Activated CD4-positive, alpha-beta T cell treated with anti-CD3 and anti-CD28 coated beads for 4 hours (primary cell): ENCODE measurements at places on chromosomes 16 and 17.

- DNase-seq, result no peak
Measured at GRCh38 chr16:85750146-85750826, 610 bp downstream of the C16orf74 start.

GRCh38 chr16:51526621-51527020 is 375.6 kb upstream of the SALL1 start:
- DNase-seq, result no peak

DNA sequence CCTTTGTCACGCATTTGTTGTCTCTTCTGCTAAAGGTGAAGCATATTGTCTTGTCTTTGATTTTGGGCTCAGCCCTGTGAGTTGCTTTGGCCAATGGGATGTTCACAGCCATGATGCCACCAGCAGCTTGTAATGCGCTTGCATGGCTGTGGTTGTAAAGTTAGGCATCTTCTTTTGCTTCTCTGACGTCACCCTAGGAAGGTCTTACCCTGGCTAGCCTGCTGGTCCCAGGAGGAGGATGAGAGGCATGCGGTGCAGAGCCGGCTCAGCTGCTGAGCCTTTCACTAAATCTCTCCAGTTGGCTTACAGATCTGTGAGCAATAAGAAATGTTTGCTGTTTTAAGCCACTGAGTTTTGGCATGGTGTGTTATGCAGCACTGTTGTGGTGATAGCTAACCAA is 40.8 kb downstream of the IRX6 start:
- no peak for DNase-seq

DNA sequence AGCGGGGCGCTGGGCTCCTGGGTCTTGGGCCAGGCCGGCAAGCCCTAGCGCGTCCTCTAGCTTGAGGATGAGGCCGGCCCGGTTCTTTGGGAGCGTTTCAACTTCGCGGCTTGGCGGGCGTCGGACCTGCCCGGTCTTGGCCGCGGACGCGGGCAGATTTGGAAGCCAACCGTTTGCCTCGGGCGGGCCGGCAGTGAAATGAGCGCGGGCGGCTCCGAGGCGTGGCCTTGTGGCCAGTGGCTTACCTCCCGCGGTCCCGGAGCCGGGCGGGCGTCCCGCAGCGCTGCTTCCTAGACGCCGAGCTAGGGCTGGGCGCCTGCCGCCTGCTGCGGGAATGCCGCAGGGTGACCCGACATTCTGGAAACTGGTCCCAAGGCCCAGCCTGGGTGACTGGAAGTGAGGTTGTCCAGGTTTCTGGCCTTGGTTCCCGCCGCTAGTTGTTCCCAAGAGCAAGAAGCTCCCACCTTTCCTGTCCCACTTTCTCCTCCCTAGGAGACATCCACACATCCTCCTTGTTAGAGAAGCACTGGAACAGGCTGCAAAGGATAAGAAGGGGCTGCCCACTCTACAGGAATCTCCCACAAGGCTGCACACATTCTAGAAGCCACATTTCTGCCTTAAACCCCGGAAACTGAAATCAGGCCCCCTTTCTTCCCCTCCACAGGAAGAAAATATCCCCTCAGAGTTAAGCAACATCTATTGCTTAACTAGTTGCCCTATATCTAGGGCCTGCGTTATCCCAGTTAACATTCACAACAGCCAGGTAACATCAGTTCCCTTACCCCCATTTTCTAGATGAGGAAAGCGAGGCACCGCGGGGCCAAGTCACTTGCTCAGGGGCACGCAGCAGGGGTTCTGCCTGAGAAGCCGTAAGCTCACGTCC is 4.5 kb upstream of the CBX8 start:
- DNase-seq, result no peak

- DNase-seq, result no peak
Measured at GRCh38 chr17:35809855-35810461, 674 bp downstream of the TAF15 start.

- DNase-seq, result no peak
Measured at GRCh38 chr17:80706463-80706867, 161.8 kb downstream of the RPTOR start.

DNA sequence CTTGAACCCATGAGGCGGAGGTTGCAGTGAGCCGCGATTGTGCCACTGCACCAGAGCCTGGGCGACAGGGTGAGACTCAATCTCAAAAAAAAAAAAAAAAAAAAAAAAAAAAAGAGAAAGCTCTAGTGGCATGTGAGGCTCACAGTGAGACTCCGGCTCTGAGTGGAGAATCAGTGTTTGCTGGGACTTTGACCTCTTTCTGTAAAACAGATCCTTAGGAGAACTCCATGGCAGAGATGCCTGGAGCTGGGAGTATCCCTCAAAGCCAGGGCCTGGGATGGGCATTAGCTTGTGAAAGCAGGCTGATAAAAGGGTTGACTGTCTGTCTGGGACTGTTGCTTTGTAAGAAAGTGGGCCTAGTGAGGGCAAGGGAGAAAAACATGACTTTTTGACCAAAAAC is 46.4 kb downstream of the ZNF207 start:
- no peak for DNase-seq

DNA sequence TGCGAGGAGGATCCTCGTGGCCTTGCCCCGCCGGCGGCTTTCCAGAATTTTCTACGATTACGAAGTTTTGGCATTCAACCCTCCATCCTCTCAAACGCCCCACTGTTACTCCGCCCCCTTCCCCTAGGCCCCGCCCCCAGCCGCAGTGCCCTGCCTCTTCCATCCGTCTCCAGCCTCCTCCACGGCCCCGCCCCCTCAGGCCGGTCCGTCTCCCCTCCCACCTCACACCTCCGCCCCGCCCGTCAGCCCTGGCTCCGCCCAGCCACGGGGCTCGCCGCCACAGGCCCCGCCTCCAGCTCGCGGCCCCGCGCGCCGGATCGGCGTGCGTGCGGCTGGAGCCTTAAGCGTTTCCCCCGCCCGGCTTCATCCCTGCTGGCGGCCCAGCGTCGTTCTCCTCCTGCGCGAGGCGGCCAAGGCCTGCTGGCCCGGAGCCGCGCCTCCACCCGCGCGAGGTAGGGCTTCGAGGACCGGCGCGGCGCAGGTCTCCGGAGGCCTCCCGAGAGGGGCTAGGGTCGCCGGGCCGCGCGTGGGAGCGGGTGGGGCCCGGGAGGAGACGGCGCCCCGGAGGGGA is at the start of the genes C17orf67 and DGKE:
C17orf67 (minus strand) TSS at position 112 of the 571 bp plus-strand sequence. CDS start 18,110 bp downstream, outside the sequence.
DGKE (plus strand) TSS at position 343 of the 571 bp plus-strand sequence. CDS start 645 bp downstream, outside the sequence.
- peak; percentile 100 for DNase-seq
